ENCODE measurements at places on chromosomes 6 and 20.

- no peak for DNase-seq
Observed at GRCh38 chr6:46023216-46023915, 7.7 kb upstream of the CLIC5 start.

DNA sequence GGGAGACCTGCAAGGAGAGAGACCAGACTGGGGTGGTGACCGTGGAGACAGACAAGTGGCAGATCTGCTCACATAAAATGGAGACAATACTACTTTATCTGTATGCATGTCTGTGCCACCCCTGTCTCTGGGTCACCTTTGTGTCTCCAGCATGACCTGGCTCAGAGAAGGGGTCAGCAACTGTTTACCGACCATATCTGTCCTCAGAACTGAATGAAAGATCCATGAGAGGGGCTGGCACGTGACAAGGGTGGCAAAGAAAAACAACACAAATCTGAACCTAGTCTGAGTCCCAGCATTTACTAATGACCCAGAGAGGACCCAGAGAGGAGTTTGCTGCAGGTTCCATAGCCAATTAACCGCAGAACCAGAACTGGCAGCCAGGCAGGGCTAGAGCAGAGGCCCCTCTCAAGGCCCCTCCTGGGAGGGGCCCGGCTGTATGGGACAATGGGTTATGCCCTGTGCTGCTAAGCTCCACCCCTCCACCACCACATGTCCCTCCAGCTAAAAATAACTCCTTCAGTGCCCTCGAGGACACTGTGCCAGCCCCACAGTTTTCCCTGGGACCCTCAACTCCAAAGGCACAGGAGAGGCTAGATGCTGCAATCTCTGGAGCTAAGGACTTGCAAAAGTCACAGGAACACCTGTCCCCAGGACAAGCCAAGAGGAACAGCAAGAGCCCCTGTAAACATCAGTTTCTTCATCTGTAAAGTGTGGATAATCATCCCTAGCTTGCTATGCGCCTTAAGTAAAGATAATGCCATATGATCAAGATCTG lies 2.2 kb downstream of the AHCY start:
- no peak for DNase-seq

DNA sequence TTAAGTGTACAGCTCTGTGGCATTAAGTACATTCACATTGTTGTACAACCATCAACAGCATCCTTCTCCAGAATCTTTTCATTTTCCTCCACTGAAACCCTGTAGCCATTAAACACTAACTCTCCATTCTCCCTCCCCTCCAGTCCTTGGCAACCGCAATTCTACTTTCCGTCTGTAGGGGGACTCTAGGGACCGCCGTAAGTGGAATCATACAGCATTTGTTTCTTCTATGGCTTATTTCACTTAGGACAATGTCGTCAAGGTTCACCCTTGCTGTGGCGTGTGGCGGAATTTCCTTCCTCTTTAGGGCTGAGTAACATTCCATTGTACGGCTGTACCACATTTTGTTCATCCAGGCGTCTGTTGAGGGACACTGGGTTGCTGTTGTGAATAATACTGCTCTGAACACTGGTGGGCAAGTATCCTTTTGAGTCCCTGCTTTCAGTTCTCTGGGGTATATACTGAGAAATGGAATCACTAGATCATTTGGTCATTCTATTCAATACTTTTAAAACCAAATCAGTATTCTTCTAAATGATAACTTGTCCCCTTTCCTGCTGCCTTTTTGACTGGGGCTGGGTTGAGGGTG lies 50.7 kb downstream of the PPP1R3G start:
- DNase-seq = no peak

DNA sequence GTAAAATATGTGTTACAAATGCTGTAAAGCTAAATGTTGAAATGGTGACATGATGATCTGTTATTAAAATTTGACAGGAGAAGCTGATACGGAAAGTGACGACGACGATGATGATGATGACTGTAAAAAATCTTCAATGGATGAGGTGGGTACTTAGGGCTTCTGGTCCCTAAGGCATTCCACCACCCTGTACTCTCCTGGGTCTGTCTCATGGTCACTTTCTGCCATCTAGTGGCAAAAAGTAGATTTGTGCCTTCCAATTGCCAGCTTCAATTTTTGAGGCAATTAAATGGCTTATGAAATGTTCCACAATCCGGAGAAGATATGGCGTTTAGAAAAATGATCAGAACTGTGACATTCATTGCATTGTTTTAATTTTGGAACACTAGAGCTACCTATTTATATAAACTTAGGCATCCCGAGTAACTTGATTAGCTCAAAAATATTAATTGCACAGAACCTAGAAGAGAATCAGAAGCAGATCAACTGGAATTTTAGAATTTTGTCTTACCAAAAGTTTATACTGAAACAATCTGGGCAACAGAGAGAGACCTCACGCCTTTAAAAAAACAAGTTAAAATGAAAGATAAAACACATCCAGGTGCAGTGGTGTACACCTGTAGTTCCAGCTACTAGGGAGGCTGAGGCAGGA lies 346.5 kb upstream of the PLCB4 start:
- DNase-seq = no peak

DNA sequence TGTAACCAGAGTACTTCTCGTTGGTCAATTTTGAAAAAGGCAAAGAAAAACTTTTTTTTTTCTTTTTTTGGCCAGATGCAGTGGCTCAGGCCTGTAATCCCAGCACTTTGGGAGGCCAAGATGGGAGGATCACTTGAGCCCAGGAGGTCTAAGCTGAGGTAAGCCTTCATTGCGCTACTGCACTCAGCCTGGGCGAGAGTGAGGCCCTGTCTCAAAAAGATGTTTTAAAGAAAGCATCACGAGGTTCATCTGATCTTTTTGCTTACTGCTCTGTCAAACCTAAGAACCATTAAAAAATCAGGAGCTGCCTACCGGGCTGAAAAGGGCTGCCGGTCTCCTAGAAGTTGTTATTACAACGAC lies 607 bp downstream of the LYRM2 start:
- DNase-seq = no peak

- no peak for DNase-seq
Observed at GRCh38 chr6:36054956-36055355, 27.3 kb downstream of the MAPK14 start.

- DNase-seq = no peak
Observed at GRCh38 chr20:8912096-8912495, 156.8 kb upstream of the PLCB4 start.

DNA sequence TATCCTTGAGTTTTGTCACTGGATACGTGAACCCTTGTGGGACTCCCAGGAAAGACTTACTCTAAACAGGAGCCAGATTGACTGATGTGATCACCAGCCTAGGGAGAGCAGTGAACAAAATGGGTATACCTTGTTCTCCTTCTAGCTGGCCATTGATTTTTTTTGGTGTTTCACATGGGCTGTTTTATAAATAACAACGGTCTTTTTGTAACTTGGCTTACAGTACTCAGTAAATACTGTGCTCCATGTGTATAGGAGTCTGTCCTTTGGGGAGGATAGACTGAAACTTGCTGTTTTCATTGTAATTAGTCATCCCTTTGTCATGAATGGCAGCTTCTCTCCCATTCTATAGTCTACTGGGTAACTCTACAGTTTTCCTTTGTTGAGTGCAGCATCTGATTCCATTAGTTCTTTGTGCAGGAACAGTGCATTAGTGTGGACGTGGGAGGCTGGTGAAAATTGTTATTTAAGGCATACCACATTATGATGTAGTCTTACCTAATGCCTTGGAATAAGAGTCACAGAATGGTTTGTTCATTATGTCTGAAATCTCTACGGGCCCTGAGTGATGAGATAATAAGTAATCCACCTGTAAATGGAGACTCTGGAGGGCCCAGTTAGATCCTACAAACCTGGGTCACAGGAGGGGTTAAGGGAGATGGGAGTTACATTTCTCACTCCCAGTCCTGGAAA lies 89.5 kb downstream of the TIAM2 start:
- DNase-seq = no peak

- DNase-seq = no peak
Observed at GRCh38 chr20:58195047-58195446, 33.4 kb downstream of the ANKRD60 start.

DNA sequence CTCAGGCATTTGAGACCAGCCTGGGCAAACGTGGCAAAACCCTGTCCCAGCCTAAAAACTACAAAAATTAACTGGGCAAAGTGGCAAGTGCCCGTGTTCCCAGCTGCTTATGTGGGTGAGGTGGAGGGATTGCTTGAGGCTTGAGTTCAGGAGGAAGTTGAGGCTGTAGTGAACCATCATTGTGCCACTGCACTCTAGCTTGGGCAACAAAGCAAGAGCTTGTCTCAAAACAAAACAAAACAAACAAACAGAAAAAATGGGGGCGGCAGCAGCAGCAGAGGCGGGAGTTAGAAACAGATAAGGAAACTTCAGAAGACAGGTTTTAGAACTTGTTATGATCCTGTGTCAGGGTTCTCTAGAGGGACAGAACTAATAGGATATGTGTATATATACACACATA lies 49.0 kb downstream of the SCAF8 start:
- no peak for DNase-seq

- DNase-seq = no peak
Observed at GRCh38 chr6:47145212-47145611, 103.1 kb upstream of the ADGRF1 start.

GRCh38 chr6:142705054-142705453 lies 239.9 kb downstream of the HIVEP2 start:
- no peak for DNase-seq

DNA sequence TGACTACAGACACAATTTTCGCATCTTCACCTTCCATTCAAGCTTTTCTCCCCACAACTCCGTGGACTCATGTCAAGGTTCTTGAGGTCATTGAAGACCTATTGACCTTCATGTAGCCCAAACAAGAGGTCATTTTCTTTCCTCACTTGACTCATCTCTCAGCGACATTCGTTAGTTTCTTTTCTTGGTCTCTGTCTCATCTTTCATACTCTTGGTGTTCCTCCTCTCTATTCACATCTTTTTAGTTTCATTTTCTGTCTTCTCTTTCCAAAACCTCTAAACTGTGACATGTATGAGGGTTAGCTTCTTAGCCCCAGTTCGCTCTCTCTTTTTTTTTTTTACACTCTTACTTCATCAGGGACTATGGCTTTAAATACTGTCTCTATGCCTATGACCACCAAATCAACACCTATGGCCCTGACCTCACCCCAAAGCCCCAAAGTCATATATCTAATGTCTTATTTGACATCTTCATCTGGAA lies 128.6 kb upstream of the BACH2 start:
- DNase-seq = no peak

GRCh38 chr6:56804996-56805395 lies 149.9 kb upstream of the BEND6 start:
- DNase-seq = no peak

DNA sequence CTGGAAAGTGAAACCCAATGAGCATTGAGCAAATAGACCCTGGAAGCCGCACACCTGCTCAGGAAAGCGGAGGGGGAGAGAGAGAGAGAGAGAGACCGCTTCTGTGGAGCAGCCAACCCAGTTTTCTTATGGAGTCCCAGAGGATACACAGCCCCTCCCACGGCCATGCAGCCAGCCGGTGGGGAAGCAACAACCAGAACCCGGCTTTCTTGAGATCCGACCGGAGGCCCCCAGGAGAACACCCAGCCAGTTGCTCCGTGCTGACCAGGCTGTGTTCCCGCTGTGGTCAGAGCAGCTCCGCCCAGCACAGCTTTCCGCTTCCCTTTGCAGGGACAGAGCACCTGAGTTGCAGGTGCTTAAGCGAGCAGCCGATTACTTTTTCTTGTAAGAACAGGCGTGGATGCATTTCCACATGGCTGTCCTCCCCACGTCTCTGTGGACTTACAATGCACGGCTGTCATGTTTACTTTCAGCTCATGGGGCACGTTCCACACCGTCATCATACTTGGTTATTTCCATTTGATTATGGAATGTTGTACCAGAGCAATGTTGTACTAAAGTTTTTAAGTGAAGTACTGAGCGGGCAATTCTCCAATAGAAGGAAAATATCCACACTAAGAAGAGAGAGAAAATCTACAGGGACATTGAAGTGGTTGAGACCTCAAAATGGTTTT lies 381.9 kb downstream of the THBS2 start:
- no peak for DNase-seq

GRCh38 chr6:35729722-35730121 lies 7.1 kb upstream of the ARMC12 start:
- no peak for DNase-seq

DNA sequence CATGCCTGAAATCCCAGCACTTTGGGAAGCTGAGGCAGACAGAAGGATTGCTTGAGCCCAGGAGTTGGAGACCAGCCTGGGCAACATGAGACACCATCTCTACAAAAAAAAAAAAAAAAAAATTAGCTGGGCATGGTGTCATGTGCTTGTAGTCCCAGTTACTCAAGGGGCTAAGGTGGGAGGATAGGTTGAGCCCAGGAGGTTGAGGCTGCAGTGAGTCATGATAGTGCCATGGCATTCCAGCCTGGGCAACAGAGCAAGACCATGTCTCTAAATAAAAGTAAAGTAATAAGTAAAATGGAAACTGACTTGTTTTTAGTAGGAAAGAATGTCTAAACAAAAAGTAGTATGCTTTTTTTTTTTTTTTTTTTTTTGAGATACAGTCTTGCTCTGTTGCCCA lies 240.7 kb downstream of the ARID1B start:
- DNase-seq = no peak

DNA sequence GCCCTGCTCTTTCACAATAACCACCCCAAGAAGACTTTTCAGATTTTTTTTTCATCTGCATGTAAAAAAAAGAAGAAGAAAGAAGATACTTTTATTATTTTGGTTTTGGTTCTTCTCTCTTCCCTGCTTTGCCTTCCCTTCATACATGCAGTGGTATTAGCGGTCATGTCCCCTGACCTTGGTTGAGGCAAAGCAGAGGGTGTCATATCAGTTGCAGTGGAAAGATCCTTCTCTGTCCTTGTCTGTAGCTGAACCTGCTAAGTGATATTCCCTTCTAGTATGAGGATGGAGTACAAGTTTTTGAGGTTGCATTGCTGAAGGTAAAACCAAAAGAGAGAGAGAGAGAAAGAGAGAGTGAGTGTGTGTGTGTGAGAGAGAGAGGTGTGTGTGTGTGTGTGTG lies 345.7 kb downstream of the UTRN start:
- no peak for DNase-seq

- DNase-seq = no peak
Observed at GRCh38 chr6:401239-401993, 9.9 kb downstream of the IRF4 start.

GRCh38 chr6:12538881-12539357 lies 177.6 kb upstream of the PHACTR1 start:
- no peak for DNase-seq

GRCh38 chr20:61974357-61974665 lies 91.4 kb downstream of the TAF4 start:
- DNase-seq = no peak
